ENCODE measurements at places on chromosomes 7 and 10.
A peak's percentile ranks its signal among the peaks of the same experiment; 100 is the strongest.

GRCh38 chr10:73218431-73219191 is 28.4 kb downstream of the DNAJC9 start:
- no peak for DNase-seq

DNA sequence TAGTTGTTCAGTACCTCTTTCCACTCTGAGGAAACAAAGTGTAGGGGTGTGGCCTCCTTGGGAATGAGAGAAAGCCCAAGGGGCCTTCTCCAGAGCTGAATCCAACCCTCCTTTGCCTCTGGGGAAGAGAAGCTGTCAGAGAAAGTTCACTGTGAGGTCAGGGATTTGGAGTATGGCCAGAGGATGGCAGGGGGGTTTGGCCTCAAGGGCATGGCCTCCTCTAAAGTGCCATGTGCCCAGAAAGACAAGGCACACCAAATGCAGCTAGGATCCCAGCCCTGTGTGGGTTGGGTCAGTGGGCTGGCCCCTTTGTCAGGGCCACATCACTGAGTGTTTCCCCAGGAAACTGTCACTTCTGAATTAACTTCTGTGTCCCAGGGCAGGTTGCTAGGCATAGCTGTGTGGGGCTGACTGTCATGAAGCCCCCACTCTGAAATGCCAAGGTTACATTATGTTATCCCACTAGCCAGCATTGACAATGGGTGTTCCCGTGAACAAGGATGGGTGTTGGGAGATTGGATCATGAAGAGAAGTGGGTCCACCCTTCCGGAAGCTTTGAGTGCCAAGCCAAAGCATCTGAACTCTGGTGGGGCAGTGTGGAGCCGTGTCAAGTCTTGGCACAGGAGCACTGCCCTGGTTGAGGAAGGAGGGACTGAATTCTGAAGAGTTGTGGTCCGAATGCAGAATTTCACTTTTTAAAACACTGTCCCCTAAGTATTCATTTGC is 123.3 kb downstream of the ZMIZ1 start:
- no peak for DNase-seq

- DNase-seq, result no peak
These were observed 68.4 kb downstream of the ZRANB1 start for GRCh38 chr10:125010362-125010761.

GRCh38 chr7:100968031-100968430 is 1.3 kb upstream of the MUC12 start:
- DNase-seq, result no peak

- peak; percentile 49 for DNase-seq
These were observed 26.3 kb upstream of the WDFY4 start for GRCh38 chr10:48658243-48658974.

- peak; percentile 81 for DNase-seq
These were observed 16.8 kb downstream of the OSBPL3 start for GRCh38 chr7:24963218-24963617.

DNA sequence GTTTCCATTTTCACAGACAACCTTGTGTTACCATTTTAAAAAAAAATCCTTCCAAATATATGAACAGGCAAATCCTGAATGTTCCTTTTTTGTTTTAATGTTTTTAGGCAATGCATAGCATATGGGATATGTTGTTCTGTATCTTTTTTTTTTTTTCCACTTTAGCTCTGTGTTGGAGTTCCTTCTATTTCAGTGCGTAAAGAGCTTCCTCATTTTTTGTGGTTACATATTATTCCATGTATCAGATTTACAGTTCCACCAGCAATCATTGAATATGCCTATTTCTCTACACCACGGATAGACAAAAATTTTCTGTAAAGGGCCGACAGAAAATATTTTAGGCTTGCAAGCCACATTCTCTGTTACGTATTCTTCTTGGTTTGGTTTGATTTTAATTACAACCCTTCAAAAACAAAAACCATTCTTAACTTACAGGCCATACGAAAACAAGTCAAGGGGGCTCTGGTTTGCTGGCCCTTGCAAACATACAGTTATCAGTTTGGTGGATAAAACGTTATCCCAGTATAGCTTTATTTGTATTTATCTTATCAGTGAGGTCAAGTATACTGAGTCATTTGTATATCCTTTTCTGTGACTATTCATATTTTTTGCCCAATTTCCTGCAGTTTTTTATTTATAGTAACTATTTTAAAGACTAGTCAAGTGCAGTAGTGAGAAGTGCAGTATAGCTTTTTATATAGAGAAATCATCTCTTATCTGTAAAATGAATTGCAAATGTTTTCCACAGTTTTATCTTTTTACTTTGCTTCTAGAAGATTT is 55.7 kb downstream of the RALA start:
- DNase-seq, result no peak

Data from CD4-positive, alpha-beta T cell treated with Interleukin-4 for 1 hour (primary cell).